SJSA1 (cell line): ENCODE measurements at places on chromosomes 3 and 15.

- no peak for DNase-seq
- H3K36me3 ChIP-seq, result no peaks in the 10 kb centered on the region
Observed at GRCh38 chr3:47261301-47261700, 21.3 kb downstream of the KIF9 start.

DNA sequence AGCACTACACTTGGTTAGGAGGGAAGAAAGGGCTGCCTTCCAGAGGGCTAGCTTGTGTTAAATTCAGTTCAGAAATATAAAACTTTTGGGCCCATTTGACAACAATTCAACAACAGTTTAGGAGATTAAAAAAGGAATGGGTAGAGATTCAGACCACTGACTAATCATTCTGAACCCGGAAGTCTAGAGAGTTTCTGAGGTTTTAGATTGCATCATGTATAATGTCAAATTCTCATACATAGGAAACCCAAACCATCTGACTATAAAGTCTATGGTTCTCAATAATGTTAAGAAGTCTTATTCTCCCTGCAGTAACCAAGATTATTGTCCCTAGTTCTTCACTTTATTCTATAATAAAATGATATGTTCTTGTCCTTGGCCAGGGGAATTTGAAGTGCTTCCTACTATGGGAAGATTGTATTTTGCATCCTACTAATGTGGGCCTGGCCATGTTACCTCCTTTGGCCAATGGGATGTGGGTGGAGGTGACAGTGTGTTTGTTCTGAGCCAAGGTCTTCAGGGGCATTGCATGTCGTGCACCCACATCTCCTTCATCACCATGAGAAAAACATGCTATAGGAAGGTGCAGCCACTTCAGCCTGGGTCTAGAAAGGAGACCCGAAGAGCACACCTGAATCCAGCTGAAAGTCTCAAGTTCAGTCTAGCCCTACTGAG is 66.4 kb upstream of the CCNL1 start:
- no peak overlapping the region for H3K4me3 ChIP-seq
- H3K27me3 ChIP-seq, result 0 out of 2 replicates have a peak, but pooled peaks cover 2% of the 10 kb centered on the region
- no peaks in the 10 kb centered on the region for H3K4me1 ChIP-seq
- H3K36me3 ChIP-seq, result no peaks in the 10 kb centered on the region
- DNase-seq, result no peak

- H3K4me3 ChIP-seq, result no peak overlapping the region
- no peaks in the 10 kb centered on the region for H3K36me3 ChIP-seq
- no peak for DNase-seq
- peak overlapping the region; percentile 58 for H3K27ac ChIP-seq
Observed at GRCh38 chr3:27312044-27312668, 57.0 kb downstream of the NEK10 start.

GRCh38 chr15:78171864-78172472 is 22.8 kb downstream of the IDH3A start:
- H3K36me3 ChIP-seq, result peaks cover 41% of the 10 kb centered on the region
- 0 out of 2 replicates have a peak, but pooled peaks cover under 1% of the 10 kb centered on the region for H3K27me3 ChIP-seq
- no peaks in the 10 kb centered on the region for H3K4me1 ChIP-seq
- no peak for DNase-seq

GRCh38 chr3:144482876-144483275 is 511.3 kb downstream of the DIPK2A start:
- H3K27me3 ChIP-seq, result no peaks in the 10 kb centered on the region
- H3K4me3 ChIP-seq, result no peak overlapping the region
- no peaks in the 10 kb centered on the region for H3K36me3 ChIP-seq
- no peak for DNase-seq

DNA sequence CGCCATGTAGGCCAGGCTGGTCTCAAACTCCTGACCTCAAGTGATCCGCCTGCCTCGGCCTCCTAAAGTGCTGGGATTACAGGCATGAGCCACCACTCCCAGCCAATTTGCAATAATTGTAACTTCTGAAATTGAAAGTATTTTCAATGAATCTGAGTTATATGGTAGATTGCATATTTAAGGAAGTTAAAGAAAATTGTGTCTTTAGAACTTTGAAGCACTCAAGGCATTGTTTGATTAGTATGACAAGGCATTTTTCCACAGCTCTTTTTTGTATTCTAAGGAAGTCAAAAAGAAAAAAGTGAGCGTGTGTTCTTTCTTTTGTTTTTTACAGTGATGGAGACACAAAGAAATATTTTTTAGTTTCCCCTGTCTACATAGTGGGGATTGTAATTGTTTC is 15.7 kb upstream of the RPLP1 start:
- DNase-seq, result no peak
- peaks cover 97% of the 10 kb centered on the region for H3K36me3 ChIP-seq
- no peaks in the 10 kb centered on the region for H3K27me3 ChIP-seq
- no peaks in the 10 kb centered on the region for H3K4me1 ChIP-seq
- no peak overlapping the region for H3K4me3 ChIP-seq

DNA sequence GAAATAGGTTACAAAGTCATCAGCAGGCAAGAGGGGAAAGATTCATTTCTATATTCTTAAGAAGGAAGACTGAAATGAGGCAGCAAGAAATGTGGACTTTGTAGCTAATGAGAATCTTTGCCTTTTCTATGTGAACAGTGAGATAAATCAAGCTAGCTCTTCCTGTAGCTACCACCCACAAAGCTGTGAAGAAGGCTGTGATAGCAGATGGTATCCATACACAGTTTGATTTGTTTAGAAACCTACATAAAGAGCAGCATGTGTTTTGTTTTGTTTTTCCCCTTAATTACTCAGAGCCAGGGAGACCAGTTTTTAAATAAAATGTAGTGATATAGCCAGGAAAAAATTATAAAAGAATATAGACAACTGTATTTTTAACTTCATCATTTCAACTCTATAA is 45.5 kb downstream of the TEX9 start:
- H3K4me1 ChIP-seq, result no peaks in the 10 kb centered on the region
- no peak overlapping the region for H3K4me3 ChIP-seq
- H3K27me3 ChIP-seq, result no peaks in the 10 kb centered on the region

GRCh38 chr3:73461547-73461946 is 163.2 kb downstream of the PDZRN3 start:
- no peak overlapping the region for H3K4me3 ChIP-seq
- H3K27ac ChIP-seq, result no peak overlapping the region

DNA sequence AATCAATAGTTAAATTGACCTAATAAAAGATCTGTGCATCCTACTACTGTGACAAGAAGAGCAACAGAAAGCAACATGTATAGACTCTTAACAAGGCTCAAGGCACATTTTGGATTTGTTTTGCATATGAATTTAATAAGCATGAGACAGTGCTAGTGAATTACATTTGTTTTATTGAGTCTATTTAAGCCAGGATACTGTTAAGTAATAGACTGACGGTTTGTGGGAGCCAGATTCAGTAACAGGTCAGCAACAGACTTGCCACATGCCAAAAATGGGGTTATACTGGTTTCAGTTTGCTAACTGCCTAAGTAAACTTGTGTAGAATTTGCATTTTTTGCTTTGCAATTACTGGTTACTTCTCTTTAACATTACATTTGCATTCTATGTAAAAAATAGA is 54.0 kb downstream of the MBNL1 start:
- peaks cover 31% of the 10 kb centered on the region for H3K36me3 ChIP-seq
- H3K4me3 ChIP-seq, result no peak overlapping the region
- DNase-seq, result no peak

DNA sequence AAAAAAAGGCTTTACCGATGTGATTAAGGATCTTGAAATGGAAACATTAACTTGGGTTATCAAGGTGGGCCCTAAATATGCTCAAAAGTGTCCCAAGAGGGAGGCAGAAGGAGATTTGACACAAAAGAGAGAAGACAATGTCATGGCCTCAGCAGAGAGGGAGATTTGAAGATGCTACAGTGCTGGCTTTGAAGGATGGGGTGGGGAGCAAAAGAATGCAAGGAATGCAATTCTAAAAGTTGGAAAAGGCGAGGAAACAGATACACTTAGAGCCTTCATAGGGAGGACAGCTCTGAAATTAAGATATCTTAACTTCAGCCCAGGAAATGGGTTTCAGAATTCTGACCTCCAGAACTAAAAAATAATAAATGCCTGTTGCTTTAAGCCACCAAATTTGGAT is 314.5 kb upstream of the CCDC54 start:
- H3K27me3 ChIP-seq, result no peaks in the 10 kb centered on the region
- no peaks in the 10 kb centered on the region for H3K36me3 ChIP-seq
- peaks cover 19% of the 10 kb centered on the region for H3K4me1 ChIP-seq
- no peak overlapping the region for H3K4me3 ChIP-seq
- H3K27ac ChIP-seq, result no peak overlapping the region
- no peak for DNase-seq

DNA sequence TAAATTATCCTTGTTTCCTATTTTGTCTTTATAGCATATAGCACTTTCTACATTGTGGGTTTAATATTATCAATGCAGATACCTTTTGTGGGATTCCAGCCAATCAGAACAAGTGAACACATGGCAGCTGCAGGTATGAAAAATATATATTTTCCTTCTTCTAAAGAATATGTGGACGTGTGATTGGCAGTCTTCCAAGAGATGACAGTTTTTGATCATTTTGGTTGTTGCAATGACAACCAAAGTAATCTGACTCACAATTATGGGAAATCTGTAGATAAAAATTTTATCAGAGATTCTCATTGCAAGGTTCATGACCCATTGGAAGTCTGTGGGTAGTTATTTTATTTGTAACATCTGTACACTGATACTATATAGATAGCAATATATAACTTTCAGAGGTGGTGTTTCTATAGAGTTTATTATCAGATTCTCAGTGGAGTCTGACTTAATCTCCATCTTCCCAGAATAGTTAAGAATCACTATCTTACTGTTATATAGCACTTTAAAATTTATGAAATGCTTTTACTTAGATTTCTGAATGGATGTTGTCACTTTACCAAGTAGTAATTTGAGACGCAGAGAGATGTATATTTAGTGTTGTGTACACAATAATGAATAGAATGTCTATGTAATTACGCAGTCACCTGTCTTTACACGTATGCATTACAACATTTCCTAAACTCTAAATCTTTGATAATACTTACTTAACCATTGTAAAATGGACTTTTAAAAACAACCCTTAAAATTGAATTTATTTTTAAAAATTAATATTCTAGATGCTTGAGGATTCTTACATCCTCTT is 82.5 kb downstream of the STT3B start:
- H3K27ac ChIP-seq, result no peak overlapping the region
- no peaks in the 10 kb centered on the region for H3K27me3 ChIP-seq
- no peak for DNase-seq
- peaks cover 12% of the 10 kb centered on the region for H3K36me3 ChIP-seq
- H3K4me3 ChIP-seq, result no peak overlapping the region
- H3K4me1 ChIP-seq, result no peaks in the 10 kb centered on the region
